NCI-H774 (cell line): ENCODE measurements at places on chromosomes 6 and 20.

DNA sequence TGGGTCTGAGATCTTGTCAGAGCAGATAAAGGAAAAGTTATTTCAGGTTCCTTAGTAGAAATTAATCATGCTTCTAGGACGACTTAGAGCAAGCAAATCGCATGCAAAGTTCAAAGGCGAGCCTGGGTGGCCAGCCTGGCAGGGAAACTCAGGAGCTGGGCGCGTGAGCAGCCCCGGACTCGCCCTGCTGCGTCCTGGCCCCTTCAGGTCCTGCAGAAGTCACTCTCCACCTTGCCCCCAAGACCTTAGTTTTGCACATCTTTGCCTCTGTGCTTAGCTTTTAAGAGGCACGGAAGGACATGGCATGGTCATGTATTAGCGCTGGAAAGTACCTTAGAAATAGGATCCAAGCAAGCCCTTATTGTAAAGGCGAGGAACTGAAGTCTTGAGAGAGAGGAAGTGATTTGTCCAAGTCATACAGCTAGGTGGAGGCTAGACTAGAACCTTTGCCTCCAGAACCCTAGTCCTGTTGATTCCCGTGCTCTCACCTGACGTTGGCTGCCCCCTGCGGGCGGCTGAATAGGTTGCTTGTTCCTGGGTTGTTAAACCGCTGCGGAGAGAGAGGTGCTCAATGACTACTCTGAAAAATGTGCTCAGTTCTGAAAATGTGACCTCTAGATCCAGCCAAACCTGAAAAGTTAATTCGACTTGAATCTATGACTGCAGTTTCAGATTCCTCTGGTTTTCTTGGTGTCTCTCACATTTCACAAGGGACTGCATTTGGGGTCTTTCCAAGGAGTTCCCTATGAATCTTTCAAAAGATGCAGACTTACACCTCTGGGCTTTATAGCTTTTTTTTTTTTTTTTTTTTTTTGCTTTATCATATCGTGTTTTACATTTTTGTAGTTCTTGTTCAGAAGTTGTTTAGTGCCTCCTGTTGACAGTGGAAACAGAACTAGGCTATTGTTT is 2.7 kb downstream of the MYB start:
- DNase-seq: peak; percentile 66

DNA sequence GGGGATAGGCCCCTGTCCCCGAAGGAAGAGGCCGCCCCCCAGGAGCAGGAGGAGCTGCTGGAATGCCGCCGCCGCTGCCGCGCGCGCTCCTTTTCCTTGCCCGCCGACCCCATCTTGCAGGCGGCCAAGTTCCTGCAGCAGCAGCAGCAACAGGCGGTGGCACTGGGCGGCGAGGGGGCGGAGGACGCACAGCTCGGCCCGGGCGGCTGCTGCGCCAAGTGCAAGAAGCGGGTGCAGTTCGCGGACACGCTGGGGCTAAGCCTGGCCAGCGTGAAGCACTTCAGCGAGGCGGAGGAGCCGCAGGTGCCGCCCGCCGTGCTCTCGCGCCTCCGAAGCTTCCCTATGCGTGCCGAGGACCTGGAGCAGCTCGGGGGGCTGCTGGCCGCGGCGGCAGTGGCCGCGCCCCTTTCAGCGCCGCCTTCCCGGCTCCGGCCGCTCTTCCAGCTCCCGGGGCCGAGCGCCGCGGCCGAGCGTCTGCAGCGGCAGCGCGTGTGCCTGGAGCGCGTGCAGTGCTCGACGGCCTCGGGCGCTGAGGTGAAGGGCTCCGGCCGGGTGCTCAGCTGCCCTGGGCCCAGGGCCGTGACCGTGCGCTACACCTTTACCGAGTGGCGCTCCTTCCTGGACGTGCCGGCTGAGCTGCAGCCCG is 630 bp downstream of the PPP1R3G start:
- peak; percentile 24 for DNase-seq

DNA sequence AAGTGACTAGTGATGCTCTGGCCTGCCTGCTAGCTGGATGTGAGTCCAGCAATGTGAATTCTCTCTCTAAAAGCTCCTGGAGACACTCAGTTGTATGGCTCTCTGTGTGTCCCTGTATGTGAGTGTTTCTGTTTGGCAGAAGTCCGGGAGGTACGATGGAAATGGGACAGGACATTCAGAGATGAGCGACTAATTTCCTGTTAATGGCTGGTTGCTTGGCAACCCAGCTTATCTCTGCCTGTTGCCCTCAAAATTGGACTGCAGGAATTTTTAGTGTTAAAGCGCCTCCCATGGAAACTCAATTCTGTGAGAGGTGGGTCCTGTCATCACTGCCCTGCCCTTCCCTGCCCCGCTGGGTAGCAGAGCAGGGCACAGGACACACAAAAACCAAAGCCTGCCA is 136.8 kb upstream of the LRFN2 start:
- DNase-seq: no peak

GRCh38 chr20:17605131-17605660 is 35.3 kb downstream of the DSTN start:
- no peak for DNase-seq

GRCh38 chr6:128397996-128398395 is 122.4 kb downstream of the PTPRK start:
- no peak for DNase-seq

DNA sequence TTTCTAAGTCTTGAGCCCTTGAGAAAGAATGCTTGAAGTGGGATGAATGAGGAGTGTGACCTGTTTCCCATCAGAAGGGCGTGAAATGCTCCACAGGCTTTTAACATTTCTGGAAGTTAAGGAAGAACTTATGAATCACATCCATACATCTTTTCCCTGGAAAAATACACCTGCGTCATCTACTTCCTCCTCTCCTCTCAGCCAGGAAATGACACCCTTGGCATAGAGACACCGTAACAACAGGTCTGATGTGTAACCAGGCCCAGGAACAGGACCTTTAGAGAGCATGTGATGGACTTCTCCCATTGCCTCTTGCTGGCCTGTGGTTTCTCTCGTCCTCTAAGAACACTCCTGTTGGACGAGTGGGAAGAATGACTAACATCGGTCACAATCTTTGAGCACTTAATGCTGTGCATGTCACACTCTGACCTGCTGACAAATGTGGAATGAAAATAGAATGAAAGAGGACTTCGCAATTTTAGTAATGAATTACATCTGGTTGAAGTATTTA is 28.5 kb upstream of the CITED2 start:
- DNase-seq: no peak

DNA sequence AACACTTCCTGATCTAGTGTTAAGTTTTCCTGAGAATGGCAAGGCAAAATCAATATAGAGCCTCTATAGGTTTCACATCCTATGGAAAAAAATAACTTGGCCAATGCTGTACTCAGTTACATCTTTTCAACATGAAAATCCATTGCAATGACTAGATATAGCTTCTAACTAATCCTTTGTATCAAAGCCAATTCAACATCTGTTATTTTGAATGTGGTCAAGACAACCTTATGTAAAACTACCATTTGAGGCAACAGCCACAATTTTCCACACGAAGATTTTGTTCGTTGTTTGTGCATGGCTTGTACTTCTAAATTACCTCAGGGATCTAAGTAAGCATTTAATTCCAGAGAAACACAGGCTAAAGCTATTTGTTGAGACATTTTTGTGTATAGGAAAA is 637.8 kb upstream of the EYS start:
- no peak for DNase-seq

GRCh38 chr6:153058291-153058690 is 55.8 kb upstream of the MTRF1L start:
- peak; percentile 21 for DNase-seq

DNA sequence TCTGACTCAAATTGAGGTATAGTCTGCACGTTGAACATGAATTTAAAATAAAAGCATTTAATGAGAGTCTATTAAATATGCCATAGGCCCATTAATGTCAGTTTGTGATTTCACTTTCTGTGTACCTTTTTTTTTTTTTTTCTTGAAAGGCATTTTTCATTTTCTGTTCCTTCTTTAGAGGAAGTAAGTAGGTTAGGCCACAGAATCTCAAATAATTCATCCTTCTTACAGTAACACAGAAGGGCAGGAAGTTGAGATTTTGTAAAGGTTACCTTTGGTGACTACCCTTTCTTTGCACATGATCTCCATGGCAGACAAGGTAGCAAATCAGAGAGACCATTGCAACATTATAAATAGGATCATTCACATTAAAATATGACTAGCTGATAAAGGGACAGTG is 9.6 kb downstream of the L3MBTL3 start:
- DNase-seq: no peak

GRCh38 chr6:72890233-72890632 is 268.4 kb downstream of the KCNQ5 start:
- no peak for DNase-seq

DNA sequence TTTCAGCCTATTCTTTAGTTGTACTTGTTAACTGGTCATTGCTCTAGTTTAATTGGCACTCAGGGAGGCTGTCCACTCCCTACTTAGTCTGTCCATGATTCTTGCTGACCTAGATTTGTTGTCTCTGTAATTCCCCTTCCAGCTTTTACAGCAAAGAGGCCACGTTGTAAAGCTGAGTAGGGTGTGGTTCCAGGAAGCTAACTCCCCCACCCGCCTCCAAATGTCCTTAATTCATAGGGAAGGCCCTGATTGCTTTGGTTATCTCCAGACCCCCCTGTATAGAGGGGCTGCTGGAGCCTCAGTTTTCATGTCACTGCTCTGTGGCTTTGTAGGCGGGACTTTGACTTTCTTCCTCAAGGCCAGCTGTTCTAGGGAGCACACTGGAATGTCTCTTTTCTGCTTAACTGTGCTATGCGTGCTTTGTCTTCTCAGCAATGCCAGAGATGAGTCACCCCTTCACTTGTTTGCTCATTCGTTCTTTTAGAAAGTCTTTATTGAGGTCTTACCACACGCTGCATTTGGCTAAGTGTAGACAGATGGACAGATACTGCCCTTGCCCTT is 175.1 kb upstream of the JAG1 start:
- no peak for DNase-seq

- peak; percentile 83 for DNase-seq
Observed at GRCh38 chr6:140586426-140587061, 1212.1 kb upstream of the CITED2 start.

- no peak for DNase-seq
Observed at GRCh38 chr6:110645685-110646418, 169.4 kb downstream of the CDK19 start.

GRCh38 chr6:153131037-153131981 is at the start of gene RGS17:
Gene RGS17 (minus strand): TSS chr6:153131282. CDS start chr6:153044018, 87,264 bp downstream.
- DNase-seq: peak; percentile 85

DNA sequence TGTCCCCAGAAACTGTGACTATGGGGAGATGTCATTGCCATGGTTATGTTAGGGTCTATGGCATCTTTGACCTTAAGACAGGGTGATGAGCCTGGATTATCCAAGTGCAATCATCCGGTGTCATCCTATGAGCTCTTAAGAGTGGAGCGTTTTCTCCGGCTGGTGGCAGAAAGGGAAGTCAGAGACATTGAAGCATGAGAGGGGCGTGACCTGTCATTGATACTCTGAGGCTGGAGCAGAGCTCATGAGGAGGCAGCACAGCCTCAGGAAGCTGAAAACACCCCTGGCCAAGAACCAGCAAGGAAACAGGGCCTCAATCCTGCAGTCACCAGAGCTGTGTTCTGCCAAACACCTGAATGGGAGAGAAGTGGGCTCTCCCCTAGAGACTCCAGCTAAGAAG is 59.6 kb downstream of the ANKRD60 start:
- DNase-seq: no peak

- DNase-seq: no peak
Observed at GRCh38 chr6:111683749-111684267, 78.1 kb upstream of the TRAF3IP2 start.

- no peak for DNase-seq
Observed at GRCh38 chr6:25407431-25407830, 128.3 kb downstream of the CARMIL1 start.

DNA sequence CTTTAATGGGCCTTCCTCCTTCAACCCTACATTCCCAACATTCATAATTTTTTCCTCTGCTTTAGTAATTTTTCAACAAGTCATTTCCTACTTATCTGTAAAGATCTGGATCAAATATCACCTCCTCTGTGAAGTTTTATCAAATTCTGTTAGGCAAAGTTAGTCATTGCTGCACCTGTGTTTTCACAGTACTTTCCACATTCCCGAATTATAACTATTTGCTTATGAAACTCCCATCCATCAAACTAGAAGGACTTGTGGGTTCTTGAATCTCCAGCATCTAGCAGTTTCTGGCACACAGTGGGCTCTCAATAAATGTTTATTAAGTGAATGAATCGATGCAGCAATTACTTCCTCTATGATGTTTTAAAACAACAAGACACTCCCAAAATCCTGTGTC is 257.6 kb downstream of the HDGFL1 start:
- DNase-seq: no peak

- no peak for DNase-seq
Observed at GRCh38 chr6:44248579-44248978, 1.7 kb downstream of the HSP90AB1 start.

- no peak for DNase-seq
Observed at GRCh38 chr20:63268671-63269439, 3.8 kb upstream of the ARFGAP1 start.

- DNase-seq: no peak
Observed at GRCh38 chr6:162251257-162251656, 476.3 kb downstream of the PRKN start.

DNA sequence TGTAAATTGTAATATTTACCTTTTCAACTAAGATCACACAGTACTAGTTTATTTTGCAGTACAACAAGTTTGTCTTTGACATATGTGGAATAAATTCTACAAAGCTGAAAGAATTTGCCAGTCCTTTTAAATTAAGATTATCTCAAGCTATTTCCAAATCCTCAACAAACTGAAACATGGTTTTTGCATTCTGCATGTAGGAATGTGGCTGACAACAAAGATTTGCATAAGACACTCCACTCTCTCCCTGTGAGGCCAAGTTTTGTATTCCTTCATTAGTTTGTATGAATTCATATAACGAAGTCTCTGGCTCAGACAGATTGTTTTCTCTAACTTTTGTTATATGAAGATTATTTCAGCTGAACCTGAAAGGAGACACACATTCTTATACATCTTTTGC is 124.1 kb upstream of the THEMIS start:
- DNase-seq: no peak

GRCh38 chr6:6330407-6330806 is 9.9 kb upstream of the F13A1 start:
- no peak for DNase-seq

DNA sequence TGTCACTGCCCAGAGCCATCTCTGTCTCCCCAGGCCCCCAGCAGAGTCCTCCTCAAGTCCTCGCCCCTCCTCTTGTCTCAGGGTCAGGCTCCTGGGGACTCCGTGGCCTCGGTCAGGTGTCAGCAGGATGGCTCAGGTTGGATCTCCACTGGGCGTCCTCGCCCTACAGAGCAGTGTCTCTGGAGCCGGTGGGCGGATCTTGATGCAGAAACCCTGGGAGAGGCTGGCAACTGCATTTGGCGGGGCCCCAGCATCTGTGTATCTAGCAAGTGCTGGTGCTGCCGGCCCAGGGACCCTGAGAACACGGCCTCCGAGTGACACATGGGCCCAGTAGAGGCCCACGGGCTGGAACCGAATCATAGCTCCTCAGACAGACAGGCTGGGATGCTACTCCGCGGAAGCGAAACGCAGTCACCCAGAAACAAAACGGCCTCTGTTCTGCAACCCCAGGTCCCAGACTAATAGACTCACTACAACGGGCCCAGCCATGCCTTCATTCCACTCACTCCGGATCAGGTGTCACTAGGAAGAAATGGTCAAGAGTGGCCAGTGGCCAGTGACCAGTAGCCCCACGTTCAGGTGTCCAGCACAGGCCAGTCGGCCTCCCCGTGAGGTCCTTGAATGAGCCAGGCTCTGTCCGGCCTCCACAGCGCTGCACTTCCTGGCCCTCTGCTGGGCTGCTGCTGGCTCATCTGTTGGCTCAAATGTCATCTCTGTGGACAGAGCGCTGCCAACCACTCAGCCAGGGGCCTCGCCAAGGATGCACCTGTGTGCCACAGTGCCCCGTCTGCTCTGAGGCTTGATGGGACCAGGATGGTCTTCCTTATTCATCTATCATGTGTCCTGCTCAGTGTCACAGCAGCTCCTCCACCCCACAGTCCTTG is 12.6 kb upstream of the FRMD1 start:
- DNase-seq: peak; percentile 32
